ENCODE measurements at places on chromosomes 2 and 18. TPM values are rescaled to one million over a fixed set of nuclear protein-coding genes. Genes with fewer than 3 reads are reported as not detected.

DNA sequence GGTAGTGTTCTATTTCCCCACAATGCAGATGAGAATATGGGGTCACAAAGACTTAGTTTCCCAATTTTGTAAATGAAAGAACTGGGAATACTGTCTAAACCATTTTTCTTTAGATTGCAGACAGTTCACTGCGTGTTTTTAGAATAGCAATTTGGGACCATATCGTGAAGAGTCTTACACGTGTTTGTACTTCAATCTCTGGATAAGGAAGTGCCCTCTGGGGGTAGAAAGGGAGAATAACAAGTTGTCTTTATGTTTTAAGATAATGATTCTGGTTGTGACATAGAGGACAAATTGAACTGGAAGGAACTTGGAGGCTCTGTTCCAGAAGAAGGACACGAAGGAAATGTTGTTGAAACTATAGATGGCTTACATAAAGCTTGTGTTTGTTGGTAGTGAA, 457.7 kb downstream of the CBLN2 start:
- DNase-seq: no peak

DNA sequence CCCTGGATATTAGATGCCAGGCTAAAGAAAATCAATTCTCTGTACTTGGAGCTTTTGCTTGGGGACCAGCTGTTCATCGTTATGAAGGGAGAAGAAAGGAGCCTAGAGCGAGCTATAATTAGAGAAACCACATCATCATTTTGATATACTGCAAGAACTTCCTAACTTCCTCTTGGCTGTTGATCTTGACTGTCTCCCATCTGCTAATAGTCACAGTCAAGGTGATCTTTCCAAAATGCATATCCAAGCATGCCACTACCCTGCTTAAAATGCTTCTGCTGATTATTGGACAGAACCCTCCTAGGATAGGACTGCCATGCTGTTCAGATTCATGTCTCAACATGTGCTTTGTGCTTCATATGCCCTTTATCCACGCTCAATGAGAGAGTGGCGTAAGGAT, 54.8 kb downstream of the RAPGEF4 start:
- DNase-seq: no peak

DNA sequence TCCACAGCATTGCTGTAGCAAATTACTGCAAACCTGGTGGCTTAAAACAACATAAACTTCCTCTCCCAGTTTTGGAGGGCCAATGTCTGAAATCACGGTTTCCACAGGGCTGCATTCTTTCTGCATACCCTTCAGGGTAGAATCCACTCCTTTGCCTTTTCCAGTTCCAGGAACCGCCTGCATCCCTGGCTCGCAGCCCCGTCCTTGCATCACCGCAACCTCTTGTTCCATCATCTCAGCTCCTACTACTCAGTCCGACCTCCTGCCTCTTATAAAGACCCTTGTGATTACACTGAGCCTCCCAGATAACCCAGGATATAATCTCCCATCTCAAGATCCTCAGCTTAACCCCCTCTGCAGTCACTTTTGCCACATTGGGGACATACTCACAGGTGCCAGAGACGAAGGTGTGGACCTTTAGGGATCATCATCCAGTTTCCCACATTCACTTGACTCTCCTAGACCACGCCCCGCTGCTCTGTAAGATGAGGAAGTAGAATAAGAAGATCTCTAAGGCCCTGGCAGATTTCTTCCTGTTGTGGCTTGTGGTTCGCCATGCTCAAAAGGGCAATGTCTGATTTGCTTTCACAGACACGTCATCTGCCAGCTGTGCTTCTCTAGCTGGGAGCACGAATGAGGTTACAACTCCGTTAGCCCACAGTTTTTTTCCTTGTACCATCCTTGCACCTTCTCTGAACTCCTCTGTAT, 103.6 kb upstream of the AGAP1 start:
- no peak for DNase-seq

DNA sequence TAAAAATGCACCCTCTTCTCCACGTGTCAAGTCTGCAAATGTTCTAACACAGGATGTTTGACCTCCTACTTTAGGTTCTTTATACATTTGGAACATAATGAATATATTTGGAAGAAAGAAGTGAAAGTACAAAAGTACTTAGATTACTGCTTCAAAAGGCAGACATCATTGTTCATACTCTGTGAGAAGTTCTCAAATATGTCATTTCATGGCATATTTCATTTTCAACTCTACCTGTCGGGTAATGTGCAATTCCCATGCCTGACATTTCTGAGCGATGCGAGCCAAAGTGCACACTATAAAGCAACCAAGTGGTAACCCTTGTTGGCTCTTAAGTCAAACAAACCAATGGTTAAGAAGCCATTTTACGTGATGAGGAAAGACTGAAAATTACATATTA, 7.0 kb downstream of the BUB1 start:
- no peak for DNase-seq

DNA sequence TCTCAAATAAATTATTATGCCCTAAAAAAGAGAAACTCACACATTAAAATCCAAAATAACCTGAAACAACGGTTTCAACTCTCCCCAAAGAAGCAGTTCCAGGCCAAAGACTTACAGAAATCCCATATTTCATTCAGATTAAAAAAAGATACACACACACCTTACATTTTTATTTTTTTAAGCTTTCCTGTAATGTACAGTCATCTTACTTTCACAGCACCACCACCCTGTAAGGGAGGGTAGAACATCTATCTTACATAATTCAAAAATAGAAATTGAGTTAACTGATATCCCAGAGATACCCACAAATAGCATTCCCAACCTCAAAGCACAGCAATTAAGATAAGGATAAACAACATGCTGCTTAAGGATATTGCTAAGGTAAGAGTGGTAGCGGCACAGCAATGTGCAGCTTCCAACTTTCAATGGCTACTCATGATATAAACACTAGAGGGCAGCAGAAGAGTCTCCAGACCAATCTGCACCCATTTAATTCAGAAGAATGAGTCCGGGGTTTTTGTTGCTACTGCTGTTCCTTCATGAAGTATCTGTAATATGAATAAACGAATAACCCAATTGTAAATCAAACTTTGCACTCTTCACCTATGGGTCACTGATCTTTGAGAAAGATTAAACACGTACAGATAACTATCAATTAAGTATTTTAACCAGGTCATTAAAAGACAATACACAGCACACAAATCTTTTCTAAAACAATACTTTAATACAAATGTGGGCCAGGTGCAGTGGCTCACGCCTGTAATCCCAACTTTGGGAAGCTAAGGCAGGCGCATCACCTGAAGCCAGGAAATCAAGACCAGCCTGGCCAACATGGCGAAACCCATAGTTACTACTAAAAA, 11.3 kb downstream of the GFPT1 start:
- DNase-seq: no peak

The DNAH7 gene
- total RNA-seq: 0.32 TPM

The MC4R gene
- not detected for total RNA-seq

GRCh38 chr2:237355701-237356100, 58.3 kb downstream of the COL6A3 start:
- no peak for DNase-seq

DNA sequence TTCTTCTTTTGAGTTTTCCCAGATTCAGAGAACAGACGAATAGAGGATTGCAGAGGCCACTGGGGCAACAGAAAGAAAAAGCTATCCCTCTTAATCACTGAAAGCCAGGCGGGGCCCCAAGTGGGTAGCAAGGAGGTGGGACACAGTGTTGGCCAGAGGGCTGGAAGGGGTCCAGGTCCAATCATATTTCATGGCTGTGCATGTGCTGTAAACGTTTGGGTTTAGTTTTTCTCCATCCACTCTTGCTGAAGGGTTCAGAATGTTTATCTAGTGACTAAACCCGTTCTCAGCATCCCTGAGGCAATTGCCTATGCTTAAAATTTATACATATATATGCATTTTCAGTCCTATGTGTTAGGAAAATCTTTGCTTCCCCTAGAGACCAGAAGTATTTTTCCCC, 99.4 kb upstream of the EPHA4 start:
- no peak for DNase-seq

The ZSWIM2 gene
- not detected for total RNA-seq

The LINC00305 gene
- total RNA-seq: not detected

DNA sequence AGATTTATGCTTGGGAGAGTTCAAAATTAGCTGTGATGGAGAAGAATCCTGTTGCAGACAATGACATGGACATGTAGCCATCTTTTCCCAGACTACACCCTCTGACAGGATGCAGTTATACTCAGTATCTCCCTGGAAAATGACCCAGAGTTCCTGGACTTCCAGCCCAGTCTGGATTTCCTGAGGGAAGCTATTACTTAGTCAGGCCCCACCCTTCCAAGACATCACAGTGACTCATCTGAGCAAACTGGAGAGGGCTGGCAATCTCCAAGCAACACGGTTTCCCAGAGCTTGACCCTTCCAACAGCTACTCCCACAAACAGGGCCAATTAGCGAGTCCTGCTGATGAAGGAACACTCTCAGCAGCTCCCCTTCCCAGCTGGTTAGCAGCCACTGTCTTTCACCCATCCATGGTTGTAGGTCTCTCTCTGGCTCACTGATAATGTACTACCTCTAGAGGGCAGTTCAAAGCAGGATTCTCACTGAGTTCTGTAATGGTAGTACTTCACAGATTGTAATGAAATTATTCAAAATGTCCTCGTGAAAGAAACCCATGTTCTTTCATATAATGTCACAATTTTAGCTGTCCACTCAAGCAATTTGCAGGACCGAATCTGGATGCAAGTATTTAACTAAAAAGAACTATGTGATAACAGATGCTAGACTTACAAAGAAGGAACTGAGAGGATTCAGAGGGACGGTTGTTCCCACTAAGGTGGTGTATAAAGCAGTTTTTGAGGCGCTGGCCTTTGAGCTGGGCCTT, 110.2 kb downstream of the MDH1 start:
- no peak for DNase-seq

The ARHGEF33 gene
- 0.38 TPM for total RNA-seq

The FEV gene
- not detected for total RNA-seq

The SRD5A2 gene
- total RNA-seq: not detected

DNA sequence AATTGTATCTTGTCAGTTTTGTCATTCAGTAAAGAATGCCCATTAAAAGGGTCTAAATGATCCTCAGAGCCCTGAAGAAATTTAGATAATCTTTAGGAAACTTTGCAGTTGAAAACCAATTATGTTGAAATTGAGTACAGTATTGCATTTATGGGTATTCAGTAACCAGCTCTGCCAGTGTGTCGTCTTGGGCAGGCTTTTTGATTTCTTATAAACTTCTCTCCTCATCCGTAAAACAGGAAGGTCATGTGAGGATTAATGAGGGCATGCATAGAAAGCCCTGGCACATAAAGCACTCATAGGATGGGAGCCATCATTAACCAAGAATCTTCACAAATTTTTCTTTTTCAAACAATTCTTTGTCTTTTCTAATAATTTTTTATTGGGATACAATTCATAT, 14.8 kb downstream of the PNO1 start:
- DNase-seq: no peak

The NEUROD1 gene
- total RNA-seq: not detected

The CDK15 gene
- 0.22 TPM for total RNA-seq

DNA sequence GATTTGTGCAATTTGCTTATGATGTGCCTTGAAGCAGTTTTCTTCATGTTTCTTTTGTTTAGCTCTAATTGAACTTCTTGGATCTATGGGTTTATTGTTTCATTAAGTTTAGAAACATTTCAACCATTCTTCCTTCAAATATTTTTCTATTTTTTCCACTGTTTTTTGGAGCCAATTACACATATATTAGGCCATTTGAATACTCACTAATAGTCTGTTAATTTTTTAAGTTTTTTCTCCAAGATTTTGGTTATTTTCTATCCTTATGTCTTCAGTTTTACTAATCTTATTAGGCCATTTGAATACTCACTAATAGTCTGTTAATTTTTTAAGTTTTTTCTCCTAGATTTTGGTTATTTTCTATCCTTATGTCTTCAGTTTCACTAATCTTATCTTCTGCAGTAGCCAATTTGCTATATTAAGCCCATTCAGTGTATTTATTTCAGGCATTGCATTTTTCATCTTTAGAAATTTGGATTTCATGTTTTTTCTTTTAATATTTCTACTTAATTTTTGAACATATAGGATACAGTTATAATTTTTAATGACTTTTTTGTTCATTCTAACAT, 9.5 kb upstream of the TMEM87B start:
- DNase-seq: no peak

The TRAPPC12 gene
- total RNA-seq: 67.5 TPM

DNA sequence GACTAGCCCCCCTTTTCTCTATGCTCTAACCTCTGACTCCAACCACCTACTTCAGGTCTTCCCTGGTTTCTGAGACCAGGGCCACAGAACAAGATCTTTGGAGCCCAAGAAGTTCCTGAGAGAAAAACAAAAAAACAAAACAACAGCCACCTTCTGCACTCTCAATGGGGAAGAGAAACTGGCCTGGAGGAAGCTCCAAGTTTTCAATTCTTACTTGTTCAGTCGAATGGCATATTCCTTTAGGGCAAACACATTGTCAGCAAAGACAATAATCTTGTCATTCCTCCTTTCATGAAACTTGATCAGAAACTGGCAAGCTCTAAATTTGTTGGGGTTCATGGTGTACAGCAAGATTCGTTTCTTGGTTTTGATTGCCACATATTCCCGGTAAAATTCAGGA, 15.0 kb downstream of the ERCC3 start:
- no peak for DNase-seq

DNA sequence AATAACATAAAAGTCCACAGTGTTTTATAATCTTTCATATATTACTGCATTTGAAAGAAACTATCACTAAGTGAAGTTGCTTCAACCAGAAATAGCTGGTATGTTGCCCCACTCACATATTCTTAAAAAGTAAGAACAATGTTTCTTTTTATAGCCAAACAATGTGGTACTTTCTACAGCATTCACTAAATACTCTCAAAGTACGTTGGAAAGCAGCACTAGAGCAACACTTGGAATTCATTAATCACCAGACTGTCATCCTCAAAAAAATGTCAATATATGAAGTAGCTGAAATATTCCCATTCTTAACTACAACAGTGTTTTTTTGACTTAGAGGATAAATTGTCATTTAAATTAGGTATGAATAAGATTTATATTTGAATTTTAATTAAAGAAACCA, 32.8 kb downstream of the COBLL1 start:
- no peak for DNase-seq

- no peak for DNase-seq
Observed at GRCh38 chr18:10523544-10523943, 2.3 kb upstream of the NAPG start.

DNA sequence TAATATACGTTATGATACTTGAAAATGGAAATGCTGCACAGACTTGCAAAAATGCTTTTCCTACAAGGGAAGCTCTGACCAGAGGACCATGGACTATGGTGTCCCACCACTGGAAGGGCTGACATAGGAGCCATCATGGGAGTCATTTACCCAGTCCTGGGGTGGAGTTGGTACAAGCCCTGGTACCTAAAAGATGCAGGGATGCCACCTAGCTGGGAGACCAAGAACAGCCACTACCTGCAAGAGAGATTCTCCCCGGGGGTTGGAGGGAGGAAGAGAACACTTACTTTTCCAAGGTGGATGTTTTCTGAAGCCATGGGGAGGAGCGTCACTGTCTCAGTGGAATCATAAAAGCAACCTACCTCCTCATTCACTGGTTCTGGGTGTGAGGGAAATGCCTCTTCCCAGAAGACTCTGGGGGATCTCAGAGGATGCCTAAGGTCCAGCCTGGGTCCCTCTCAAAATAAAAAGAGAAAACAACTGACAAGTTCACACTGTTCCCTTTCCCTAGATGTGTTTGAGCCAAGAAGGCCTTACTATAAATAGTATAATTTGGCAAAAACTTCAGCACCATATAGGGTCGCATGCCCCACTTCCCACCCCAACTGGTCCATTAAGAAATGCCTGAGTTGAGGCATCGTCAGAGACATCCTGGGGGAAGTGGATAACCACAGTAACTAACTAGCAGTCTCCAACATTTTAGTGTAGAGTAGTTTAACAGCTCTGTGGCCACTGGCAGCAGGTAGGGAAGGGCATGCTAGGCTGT, 39.9 kb downstream of the REEP1 start:
- peak; percentile 33 for DNase-seq

All from cardiac septum (tissue), 1 donor.